Common myeloid progenitor, CD34-positive (primary cell): ENCODE measurements at places on chromosomes 7 and 10.

- DNase-seq = no peak
Measured at GRCh38 chr7:91554883-91555282, 290.6 kb downstream of the FZD1 start.

- no peak for DNase-seq
Measured at GRCh38 chr7:154853063-154853726, 149.7 kb downstream of the PAXIP1 start.

- DNase-seq = no peak
Measured at GRCh38 chr10:123568751-123569150, 97.4 kb upstream of the GPR26 start.

DNA sequence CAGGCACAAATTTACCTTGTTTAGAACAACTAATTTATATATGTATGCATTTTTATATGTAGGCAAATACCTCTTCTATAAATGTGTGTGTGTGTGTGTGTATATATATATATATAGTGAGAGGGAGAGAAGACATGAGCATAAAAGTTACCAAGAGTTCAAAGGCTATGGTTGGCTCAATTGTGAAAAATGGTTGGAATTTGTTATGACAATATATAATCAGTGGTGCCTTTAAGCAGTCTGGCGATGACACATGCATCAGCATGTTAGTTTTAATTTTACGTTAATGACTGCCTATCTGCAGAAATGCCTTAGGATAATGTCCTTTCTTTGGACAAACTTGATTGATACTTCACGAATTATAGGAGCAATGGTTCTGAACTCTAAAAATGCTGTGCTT, 980.8 kb upstream of the LRRTM3 start:
- no peak for DNase-seq

DNA sequence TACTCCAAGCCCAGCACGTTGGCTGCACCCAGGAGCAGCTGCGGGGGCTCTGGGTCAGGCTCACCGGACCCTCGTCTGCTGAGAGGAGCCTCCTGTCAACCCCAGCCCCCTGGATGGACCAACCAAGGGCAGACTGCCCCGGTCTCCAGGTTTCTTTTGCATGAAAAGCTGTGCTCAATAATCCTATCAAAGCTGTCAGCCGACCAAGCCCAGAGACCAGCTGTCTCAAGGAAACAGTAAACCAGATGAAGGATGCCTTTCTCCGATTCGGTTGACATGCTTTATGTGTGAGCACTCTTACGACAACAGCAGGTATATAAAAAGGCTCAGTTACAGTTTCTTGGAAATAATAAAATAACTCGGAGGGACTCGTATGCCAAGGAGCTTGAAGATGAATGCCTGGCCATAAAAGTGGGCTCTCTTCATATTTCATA, 71.6 kb upstream of the BAIAP2L1 start:
- no peak for DNase-seq

GRCh38 chr10:92547676-92548075, 26.2 kb downstream of the IDE start:
- DNase-seq = no peak

DNA sequence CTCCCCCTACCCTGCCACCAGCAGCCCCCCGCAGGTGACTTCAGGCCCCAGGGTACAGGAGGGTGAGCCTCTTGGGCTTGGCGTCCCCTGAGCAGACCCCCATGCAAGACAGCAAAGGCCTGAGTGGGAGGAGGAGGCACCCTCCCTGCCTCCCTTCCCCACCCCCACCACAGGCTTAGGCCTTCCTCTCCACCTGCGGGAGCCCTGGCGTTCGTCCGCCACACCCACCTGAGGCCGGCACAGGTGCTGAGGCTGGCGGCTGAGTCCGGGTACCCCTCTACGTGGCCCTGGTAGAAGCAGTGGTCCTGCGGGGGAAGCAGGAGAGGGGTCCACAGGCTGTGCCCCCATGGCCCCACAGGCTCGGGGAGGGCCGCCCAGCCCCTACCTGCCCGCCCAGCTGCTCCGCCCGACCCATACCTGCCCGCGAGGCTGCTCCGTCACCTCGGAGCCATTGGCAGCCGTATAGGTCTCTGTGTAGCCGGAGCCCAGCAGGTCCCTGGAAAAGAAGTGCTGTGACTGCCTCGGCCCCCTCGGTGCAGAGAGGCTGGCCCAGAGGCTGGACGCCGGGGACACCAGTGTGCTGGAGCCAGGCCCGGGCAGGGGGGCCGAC, 3.0 kb downstream of the ADAM8 start:
- no peak for DNase-seq

GRCh38 chr10:48885376-48885775, 54.3 kb downstream of the LRRC18 start:
- DNase-seq = peak; percentile 19

DNA sequence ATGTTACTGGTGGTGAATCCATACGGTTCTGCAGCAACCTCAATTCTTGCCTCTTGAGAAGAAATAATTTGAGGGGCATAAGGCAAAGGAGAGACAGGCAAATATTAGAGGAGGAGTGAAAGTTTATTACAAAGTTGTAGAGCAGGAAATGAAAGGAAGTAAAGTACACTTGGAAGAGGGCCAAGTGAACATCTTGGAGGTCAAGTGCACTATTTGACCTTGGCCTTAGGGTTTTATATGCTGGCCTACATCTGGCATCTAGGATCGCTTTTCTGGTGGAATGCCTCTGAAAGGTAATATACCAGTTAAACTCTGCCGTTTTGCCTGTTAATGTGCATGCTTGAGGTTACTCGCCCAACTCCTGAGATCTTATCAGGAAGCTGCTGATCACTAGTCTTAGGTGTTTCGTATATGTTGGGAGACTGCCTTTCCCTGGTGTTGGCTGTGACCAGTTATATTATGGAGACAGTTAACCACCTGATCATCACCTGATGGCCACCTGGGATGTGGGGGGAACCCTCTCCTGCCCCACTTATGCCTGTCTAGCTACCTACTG, 66.1 kb upstream of the CYP2C18 start:
- DNase-seq = no peak

DNA sequence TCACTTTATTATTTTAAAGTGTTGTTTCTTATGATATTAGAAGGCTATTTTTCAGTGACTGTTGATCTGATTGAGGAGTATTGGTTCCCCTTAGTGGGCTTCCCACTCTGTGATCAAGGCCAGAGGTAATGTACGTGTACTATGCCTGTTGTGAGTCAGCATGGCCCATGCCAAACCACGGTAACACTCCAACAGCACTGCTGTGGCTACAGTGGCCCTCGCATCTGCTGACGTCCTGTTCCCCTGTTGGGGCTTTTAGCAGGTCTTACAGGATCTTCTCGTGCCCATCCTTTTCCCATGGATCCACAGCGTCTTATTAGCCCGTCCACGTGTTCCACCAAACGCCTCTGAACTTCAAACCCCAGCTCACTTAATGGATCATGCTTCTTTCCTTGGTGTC, 964.6 kb upstream of the CELF2 start:
- no peak for DNase-seq

DNA sequence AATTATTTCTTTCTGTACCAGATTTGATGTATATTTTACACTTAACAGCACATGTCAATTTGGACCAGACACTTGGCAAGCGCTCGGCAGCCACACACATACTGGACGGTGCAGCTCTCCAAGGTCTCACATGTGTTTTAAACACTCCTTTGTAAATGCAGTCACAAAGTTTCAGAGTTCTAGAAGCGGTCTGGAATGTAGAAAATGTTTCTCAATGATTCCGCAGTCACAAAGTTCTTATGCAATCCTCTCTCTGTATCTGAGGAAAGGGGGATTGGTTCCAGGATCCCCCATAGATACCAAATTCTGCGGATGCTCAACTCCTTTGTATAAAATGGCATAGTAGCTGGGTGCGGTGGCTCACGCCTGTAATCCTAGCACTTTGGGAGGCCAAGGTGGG, 253.0 kb upstream of the GRB10 start:
- no peak for DNase-seq

- DNase-seq = peak; percentile 10
Measured at GRCh38 chr7:66739477-66739876, 1.1 kb upstream of the RABGEF1 start.

- peak; percentile 42 for DNase-seq
Measured at GRCh38 chr10:80485946-80486764, 32.0 kb downstream of the TSPAN14 start.

GRCh38 chr7:99404977-99405320, 3.4 kb downstream of the PDAP1 start:
- no peak for DNase-seq

GRCh38 chr7:17070231-17070708, 188.5 kb upstream of the AGR3 start:
- DNase-seq = no peak

GRCh38 chr10:7787150-7787856, 490 bp downstream of the KIN start:
- DNase-seq = no peak

DNA sequence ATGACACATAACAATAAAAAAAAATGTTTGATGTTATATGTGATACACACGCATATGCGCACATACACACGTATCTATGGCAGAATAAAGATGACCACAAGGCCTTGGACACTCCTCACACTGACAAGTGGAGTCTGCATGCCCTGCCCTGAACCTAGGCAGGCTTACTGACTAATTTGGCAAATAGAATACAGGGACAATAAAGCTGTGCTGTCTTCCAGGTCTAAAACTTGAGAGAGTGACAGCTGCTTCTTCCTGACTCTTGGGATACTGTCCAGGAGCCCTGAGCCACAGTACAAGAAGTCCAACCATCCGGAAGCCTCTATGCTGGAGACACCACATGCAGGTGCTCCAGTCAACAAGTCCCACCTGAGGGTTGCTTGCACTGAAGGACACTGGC, 20.3 kb downstream of the PARD3 start:
- DNase-seq = no peak
